Activated effector memory CD4-positive, alpha-beta T cell treated with Interleukin-2 at 50 U/mL for 16 hours (primary cell): ENCODE measurements at places on chromosomes 1 and 21.

DNA sequence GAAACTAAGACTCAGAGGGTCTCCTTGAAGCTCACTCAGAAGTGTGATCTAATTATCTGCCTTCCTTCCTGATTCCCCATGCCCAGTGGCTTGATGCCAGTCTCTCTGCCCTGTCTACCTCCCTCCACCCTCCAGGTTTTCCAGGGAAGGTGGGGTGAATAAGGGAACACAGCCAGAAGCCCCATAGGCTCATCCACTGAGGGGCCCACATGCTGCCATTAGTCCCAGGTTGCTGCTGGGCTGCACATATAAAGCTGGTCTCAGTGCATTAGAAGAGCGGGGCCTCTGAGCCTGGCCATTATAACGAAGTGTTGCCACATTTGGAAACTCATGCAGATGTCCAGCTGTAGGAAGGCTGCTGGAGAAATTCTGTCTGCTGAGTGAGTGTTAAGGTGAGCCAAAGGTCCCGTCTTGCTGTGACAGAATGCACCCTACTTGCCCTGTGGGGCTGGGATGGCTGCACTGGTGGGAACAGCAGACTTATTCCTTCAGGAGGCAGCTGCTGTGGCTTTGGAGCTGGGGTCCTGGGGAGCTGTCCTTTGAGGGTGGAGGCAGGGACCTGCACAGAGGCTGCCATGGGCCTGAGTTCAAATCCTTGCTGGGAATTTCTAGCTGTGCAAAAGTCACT, 2.9 kb downstream of the ADORA1 start:
- no peak for DNase-seq

GRCh38 chr1:65799601-65800000, 6.9 kb downstream of the PDE4B start:
- no peak for DNase-seq

DNA sequence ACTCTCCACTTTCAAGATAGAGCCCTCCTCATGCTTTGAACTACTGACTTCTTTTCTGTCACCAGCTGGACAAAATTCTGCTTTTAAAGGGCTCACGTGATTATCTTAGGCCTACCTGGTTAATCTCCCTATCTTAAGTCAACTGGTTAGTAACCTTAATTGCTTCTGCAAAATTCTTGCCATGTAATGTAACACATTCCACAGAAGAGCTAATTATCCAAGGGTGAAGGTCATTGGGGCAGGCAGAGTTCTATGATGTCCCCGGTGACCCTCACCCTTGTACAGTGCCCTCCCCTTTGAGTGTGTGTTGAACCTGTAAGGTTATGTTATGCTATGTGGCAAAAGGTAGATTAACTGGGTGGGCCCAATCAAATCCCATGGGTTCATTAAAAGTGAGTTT, 25.2 kb upstream of the FOXE3 start:
- DNase-seq, result no peak

DNA sequence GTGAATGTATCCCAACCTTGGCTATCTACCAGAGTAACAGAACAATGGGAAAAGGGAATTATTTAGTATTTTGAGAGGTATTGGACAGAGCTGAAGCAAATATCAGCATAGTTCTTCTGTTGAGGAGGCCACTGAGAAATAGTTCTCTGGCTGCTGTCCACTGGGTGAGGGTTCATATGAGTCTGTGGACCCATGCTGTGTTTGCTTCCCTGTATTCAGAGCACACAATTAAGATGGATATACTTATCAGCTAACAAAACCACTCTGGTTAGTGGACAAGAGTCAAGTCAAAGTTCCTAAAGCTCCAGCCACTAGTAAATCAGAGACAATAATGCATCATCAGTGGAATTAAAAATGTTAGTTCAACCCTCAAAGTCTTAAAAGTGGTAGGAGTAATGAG, 66.1 kb downstream of the RGS18 start:
- no peak for DNase-seq

DNA sequence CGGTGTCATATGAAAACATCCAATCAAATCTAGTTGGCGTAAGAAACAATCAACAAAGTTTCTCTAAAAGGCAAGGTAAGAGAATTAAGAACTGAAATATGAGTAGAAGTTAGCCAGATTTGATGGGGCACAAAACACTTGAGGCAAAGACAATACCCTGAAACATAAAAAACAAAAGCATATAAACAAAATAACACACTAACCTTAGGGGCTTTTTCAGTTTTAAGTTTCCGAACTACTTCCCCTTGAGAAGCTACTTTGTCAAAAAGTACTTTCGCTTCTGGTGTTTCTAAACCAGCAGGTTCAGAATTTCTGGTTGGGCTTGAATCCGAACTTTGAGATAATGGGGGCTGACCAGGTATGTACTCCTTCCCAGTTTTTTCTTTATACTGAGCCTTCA, 57.9 kb downstream of the EPRS1 start:
- no peak for DNase-seq

DNA sequence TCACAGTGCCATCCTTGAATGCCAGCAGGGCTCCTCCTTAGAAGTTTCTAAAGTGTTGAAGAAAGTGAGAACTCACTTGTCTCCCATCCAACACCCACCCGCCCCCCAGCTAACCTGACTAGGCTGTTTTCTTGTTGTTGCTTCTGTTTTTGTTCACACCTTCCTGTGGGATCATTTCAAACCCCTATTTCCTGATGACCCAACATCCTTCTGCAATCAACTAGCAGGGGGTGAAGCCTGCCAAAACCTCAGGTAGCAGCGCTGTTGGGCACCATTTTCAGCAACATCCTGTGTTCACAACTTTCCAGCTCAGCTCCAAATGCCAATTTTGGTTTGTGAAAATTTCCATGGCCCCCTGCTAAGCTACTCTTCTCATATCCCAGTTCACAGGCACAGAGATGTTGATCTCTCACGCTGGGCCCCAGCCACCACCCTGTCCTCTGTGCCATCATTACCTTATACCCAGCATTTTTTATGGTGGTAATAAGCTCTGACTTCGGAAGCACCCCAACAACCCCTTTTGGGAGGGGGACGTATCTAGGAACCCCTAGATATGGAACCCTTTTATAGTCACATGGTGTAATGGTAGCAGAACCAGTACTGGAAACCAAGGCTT, 41.4 kb downstream of the CDC7 start:
- DNase-seq, result no peak

DNA sequence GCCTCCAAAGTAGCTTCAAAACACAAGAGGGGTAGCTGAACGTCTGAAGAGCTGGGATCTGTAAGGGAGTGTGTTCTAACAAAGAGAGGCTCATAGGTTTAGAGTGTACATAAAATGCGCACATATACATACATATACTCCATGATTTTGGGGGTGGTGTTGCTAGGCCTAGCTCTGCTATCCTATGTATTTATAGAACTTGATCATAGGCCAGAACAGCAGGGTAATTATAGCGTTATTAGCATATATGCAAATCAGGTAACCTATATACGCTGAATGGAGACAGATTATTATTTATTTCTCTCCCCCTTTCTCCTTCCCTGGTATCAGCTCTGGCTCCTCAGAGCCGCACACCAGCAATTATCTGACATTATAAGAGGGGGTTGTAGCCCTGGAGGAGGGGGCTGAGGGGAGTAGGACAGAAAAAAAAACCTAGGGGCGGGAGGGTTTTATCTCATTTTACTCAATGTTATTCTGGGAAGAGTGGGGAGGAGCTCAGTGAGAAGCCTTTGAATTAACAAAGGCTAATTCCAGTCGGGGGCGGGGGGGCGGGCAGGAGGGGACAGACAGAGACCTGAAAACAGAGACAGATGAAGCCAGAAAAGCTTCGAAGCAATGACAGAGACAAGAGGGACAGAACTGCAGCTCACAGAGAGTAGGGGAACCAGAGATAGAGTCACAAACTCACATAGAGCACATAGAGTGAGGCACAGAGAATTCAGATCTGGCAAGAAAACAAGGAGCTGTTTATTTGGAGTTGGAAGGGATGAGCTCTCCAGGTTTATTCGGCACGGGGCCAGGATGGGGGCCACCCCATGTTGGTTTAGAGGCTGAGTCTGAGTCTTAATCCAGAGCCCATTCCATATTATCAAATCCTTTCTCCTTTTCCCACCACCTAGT, 63.0 kb downstream of the RHBG start:
- DNase-seq, result no peak

DNA sequence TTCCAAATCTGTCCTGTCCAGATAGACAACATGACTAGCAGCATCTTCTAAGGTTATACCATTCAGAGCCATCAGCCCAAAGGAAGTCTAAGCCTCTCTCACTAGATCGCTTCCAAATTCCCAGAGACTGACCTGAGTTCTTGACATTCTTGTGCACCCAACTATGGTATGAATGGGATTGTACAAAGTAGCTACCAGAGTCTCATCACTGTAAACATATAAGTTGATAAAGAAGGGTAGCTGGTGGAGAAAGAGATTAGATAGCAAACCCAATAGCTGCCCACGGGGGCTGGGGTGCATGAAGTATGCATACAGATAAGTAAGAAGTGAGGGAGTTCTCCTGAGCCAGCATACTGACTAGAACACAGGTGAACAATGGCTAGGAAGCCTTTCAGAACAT, 180.0 kb downstream of the PLPP3 start:
- DNase-seq, result no peak

DNA sequence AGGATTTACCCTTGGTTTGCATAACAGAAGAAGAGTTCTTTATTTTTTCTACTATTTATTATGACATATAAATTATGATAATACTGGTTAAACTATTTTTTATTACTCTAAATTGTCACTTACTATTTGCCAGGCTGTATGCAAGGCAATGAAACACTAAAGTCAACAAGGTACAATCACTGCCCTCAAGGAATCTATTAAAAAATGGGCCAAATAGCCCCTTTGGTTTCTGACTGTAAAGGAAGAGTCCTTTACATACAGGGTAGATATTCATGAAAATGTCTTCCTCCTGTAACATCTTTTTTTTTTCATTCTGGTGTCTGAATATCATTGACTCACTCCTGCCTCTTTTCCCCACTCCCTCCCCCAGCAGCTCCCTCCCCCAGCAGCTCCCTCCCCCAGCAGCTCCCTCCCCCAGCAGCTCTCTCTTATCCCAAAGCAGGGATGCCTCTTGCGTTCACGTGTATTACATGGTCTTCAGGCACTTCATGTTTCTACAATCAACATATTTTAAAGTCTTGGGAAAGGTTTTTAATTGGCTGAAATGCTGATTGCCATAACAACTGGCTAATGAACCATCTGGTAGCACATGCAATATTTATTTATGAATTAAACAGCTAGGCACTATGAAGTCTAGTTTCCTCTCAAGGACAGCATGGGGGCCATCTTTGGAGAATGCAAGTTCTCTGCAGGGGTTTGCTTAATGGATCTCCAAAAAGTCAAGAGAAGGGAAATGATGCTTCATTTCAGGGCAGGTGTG, 400.4 kb upstream of the PLXNA2 start:
- no peak for DNase-seq

GRCh38 chr1:101162736-101163735, 73.8 kb upstream of the S1PR1 start:
- DNase-seq, result no peak

DNA sequence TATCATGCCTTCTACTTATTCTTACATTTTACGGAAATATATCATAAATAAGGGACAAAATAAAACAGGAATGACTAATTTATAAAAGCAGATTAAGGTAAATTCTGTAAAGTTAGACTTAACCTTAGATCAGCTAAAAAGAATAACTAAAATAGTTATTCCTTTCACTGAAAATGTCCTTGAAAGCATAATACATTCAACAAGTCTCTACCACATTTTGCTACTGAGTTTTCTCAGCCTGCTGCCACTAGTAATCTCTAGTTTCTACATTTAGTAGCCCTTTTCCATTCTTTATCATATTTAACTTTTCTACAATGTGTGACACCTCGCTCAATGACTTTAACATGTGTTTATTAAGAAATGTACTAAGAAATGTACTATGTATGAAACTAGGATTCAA, 89.0 kb downstream of the DENND1B start:
- DNase-seq, result no peak

- no peak for DNase-seq
Measured at GRCh38 chr1:185917646-185918045, 183.5 kb downstream of the HMCN1 start.

GRCh38 chr21:41602531-41602930, 94.6 kb upstream of the TMPRSS2 start:
- no peak for DNase-seq

- no peak for DNase-seq
Measured at GRCh38 chr1:225689882-225690459, 37.0 kb upstream of the ENAH start.

DNA sequence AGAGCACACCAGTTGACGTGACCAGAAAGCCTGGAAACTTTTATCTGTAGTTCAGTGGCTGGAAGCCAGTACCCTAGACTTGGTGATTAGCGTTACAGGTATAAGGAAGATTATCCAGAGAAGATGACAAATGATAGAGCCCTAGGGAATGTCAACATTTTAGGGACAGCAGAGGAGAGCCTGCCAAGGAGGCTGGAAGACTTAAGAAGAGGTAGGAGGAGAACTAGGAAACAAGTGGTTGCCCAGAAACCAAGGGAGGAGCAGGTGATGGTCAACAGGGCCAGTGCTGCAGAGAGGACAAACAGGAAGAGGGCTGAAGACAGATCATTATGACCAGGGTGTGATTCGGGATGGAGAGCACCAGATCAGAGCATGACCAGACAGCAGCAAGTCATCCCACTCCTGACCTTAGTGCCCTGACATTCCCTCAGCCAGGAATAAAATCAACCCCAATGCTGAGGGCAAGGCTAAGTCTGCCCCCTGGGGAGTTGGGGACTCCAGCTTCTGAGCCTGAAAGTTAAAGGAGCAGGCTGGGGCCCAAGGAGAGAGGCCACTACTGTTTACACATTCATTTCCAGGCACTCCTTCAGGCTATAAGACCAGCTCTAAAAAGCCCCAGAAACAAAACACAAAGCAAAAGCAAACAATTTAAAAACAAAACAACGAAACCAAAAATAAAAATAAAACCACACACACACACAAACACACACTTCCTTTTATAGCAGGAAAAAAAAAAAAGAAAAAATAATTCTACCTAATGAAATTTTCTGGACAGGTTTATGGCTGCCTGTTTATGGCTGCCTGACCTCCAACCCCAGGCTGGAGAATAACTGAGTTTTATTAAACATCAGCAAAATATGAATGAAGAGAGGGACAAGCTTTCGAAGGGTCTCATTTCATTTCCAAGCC, 48.6 kb upstream of the LRRC52 start:
- no peak for DNase-seq

- DNase-seq, result no peak
Measured at GRCh38 chr21:45504021-45504515, 38.2 kb downstream of the SLC19A1 start.

GRCh38 chr1:184096005-184096404, 44.5 kb downstream of the TSEN15 start:
- DNase-seq, result no peak

- DNase-seq, result no peak
Measured at GRCh38 chr1:47592296-47593012, 154.6 kb downstream of the FOXD2 start.

DNA sequence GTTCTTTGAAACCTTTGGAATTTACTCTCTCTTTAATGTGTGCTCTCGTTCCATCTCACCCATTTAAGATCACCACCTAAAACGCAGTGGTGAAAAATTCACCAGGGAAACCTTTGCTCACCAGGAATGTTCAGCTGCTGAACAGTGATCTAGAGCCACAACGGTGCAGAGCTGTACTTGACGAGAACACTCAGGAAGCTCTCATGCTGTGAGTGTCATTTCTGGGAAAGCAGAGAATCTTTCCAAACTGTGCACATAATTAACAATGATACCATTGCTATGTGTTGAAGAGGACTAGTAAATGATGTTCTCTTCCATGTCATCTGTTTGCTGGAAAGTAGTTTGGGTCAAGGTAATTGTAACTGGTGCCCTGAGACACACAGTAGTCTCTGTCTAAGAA, 117.1 kb downstream of the ZZZ3 start:
- no peak for DNase-seq

GRCh38 chr21:38500073-38500472, 1.8 kb upstream of the ERG start:
- no peak for DNase-seq
